HL-60 (cell line): ENCODE measurements at places on chromosomes 3 and 15.
A peak's percentile ranks its signal among the peaks of the same experiment; 100 is the strongest.

DNA sequence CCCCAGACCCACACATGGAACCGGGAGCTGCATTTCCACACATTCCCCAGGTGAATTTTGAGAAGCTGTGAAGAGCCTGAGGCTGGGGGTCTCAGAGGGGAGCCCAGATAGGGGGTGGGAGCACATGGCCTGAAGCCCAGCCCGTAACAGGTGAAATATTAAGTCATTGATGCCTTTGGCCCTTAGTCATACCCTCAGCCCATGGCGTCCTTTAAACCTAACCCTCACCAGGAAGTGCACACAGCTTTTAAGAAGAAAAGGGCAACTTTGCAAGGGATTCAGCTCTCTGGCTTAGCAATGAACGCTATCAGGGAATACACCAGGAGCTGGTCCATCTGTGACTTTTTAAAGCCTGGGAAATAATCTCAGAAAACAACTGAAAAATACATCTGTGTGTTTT, 40.6 kb downstream of the WNT7A start:
- DNase-seq: no peak

- DNase-seq: no peak
Observed at GRCh38 chr3:184373422-184373821, 4.6 kb downstream of the THPO start.

DNA sequence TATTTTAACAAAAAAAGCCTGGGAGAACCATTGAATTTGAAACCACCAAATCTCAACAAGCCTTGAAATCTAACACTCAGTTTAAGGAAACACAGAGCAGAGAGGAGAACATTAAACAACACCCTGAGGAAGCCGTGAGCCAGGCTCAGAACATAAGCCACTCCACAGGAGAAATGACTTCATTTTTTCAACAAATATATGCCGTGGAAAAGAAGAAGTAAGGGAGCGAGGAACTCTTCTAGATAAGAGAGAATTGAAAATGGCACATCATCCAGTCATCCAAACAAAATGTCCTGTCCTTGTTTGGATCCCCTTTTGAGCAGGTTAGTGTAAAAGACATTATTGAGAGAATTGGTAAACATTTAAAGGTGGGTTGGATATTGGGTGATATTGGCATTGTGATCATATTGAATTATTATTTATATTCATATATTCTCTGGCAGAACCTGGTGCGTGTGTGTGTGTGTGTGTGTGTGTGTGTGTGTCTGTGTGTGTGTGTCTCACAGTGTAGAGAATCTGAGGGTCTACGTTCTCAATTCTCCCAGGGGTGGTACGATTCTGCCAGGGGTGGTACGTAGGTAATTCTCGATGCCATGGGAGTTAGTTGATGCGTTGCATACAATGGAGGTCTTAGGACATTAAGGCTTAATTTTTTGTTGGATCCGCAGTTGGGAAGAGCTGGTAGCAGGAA, 94.4 kb downstream of the ST6GAL1 start:
- DNase-seq: no peak

DNA sequence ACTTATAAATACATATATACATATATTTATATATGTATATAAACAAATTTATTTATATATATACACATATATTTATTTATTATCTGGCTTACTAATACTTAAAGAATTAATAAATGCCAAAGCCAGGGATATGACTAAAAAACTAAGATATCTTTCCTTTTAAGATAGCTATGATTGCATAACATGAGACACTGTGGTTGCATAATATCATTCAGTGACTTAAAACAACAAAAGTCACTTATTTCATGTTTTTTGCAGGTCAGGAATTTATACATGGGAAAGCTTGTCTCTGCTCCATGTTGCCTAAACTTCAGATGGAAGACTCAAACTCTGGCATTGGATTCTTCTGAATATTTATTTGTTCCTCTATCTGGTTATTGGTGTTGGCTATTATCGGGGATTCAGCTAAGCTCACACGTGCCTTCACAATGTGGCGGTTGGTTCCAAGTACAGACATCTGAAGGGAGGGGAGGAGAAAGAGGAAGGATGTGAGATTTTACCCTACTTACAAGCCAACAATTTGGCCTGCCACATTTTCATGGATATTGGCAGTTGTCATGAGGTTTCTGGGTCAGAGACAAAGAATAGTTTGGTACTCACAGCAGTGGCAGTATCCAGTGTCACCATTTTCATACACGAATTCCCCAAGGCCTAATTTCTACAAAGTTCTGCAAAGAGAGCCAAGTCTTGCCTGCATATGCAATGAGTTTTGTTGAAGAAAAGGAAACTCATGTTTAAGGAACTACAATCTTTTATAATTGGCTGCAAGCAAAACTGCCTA, 381.6 kb downstream of the EPHA3 start:
- DNase-seq: peak; percentile 49

GRCh38 chr15:94258246-94258645, 26.9 kb downstream of the MCTP2 start:
- DNase-seq: no peak

- DNase-seq: no peak
Observed at GRCh38 chr3:23932571-23932970, 12.5 kb upstream of the NR1D2 start.

DNA sequence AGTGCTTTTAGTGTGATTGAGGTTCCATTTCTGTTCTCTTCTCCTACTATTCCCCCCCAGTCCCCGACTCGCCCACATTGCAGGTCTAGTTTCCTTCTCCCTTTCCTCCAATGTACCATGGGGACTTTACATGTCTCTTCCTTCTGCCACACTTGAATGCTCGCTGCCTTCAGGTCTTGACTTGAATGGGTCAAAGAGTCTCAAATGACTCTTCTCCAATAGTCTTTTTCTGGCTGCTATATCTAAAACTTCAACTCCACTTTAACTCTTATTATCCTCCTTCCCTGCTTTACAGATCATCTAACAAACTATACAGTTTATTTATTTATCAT, 213.9 kb upstream of the SLC2A2 start:
- no peak for DNase-seq

DNA sequence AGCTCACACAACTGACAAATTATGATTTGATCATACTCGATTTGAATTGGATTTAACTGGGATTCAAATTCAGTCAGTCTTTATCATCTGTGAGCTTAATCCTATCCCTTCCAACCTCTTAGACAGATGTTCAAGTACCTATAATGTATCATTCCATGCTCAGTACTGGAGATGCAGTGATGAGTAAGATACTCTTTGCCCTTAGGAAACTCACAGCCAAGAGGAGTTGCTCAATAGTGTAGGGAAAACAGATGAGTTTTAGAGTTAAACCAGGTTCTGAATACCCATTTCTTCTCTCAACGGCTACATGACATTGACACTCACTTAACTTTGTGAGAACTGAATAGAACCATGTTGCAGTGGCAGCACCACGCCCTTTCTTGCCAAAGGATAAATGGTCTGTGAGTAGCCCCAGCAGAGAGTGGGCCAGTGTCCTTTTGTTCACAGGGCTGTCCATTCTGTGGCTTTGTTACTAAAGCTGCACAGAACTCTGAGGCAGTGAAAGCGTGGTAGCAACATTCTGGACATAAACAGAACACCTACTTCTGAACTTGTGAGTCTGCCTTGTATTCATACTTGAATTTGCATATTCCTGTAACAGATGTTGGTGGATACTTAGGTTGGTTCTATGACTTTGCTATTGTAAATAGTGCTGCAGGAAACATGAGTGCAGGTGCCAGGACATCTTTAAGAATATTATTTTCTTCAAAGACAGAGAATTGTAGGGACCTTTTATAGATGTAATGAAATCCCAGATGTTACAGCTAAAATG, 91.6 kb downstream of the RASA2 start:
- no peak for DNase-seq

DNA sequence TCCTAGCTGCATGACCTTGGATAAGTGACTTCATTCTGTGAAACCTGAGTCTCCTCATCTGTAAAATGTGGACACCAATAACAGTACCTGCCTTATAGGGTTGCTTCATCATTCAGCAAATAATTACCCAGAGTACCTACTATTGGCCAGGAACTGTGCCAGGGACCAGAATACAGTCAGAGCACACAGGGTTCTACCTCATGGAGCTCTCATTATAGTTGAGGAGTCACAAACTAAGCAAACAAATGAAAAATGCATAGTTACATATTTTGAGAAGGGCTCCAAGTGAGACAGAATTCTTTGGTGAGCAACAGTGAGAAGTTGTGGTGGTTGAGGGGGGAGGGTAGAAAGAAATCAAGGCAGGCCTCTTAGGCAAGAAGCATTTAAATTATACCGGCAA, 308.6 kb upstream of the WNT5A start:
- no peak for DNase-seq

DNA sequence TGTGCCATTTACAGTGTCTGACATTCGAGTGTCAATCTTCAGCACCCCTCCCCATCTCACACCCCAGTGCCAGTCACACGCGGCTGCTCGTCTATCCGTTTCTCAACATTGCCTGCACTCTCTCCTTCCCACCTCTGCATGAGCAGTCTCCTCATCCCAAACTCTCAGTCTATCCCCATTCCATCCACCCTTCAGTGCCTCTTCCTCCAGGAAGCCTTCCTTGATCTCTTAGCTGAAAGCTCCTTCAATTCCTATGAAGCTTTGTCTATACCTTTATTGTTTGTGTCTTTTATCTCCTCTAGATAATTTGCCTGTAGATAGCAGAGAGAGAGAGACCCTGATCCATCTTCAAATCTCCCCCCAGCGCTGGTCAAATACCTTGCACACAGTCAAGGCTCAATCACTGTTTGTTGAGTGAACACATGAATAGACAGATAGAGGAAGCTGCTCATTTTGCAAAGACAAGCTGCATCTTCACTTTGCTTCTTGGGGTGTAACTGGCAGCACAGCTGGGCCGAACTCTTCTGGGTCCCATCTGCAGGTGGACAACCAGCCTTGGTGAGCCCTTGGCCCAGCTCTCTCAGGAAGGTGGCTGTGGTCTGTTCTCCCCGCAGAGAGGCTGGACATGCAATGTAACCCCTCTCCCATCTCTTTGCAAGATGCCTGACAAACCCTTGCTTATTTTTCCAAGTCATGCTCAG, 52.8 kb downstream of the ITGA11 start:
- no peak for DNase-seq

GRCh38 chr15:31374986-31375385, 48.4 kb downstream of the KLF13 start:
- no peak for DNase-seq

DNA sequence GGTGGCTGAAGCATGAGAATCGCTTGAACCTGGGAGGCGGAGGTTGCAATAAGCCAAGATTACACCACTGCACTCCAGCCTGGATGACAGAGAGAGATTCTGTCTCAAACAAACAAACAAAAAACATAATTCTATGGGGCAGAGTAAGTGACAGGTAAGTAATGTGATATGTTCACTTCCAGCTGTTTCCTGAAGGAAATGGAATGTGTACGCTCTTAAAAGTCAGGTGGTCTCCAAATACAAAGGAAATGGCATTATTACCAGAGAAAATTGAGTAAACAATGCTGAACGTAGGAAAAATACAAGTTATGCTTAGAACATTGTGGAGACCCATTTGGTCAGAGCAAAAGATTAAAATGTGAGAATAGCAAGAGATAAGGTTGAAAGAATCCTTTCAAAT, 278.5 kb downstream of the SCAPER start:
- DNase-seq: no peak

DNA sequence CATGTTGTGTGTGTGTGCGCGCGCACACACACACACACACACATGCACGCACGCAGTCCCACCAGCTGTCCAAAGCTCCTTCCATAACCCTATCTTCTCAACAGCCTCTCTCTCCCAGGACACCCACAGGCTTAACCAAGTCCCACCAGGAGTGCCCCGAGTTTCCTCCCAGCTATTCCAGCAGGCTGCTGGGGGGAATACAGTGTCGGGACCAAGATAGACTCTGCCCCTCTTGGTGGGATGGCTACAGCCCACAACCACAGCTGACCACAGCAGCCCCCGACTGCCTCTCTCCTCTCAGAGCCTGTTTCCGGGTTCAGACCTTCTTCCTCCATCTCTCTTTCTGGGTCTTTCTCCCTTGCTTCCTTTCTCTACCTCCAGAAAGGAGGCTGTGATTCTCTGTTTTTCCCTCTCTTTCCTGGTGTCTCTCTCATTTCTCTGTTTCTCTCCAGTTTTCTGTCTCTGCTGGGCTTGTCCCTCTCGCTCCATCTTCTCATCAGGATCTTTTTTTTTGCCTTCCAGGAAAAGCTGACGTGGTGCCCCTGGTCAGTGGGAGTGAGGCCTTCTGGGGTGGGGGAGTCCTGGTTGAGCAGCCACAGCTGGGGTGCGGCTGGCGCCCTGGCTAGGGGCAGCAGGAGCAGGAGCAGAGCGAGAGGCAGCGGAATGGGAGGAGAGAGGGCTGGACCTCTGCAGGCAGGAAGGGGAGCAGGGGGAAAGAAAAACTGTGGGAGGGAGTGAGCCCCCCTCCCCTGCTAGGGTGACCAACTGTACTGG, 3.3 kb upstream of the ISLR start:
- DNase-seq: no peak

DNA sequence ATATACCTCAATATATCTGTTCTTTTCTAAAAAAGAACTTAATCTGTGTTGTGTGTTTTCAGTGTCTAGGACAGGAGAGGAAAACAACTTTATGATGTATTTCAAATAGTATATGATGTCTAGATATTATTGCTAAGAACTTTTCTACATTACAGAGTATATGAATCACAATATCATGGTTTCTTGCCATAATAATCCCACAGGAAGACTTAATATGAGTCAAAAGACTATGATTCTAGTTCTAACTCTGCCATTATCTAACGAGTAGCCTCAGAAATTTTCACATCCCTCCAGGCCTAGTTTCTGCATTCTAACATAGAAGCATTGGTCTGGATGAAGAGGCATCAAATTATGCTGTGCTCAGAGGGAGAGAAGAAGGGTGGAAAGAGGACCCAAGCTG, 107.7 kb upstream of the SPRED1 start:
- DNase-seq: no peak

DNA sequence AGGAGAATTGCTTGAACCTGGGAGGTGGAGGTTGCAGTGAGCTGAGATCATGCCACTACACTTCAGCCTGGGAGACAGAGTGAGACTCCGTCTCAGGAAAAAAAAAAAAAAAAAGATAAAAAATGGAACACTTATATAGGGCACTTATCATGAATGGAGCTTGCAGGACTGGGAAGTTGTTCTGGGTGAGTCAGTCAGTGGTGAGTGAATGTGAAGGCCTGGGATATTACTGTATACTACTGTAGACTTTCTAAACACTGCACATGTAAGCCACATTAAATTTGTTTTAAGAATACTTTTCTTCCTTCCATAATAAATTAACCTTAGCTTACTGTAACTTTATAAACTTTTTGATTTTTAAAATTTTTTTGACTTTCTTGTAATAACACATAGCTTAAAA, 59.8 kb downstream of the SFMBT1 start:
- DNase-seq: no peak

DNA sequence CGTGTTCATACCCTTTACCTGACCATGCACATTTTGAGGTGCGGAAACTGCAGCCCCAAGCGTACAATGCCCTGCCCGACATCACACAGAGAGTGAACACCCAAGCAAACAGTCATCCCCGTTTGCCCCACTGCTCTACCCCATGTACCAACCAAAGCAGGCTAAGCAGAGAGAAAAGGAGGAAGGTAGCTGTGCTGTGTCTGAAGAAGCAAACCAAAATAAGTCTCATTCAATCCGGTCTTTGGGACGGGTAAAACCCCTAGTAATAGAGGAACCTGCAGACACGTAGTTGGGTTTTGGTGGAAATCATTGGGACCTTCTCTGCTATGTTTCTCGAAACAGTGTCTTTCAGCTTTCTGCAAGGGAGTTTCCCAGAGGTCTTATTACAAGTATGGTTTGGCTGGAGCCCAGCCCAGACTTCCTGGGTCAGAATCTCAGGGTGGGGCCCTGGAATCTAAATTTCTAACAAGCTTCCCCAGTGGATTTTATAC, 164.6 kb upstream of the HES1 start:
- DNase-seq: peak; percentile 14

- DNase-seq: no peak
Observed at GRCh38 chr3:133901083-133901482, 5.4 kb upstream of the RAB6B start.
